ENCODE measurements at places on chromosomes 5 and 9.

DNA sequence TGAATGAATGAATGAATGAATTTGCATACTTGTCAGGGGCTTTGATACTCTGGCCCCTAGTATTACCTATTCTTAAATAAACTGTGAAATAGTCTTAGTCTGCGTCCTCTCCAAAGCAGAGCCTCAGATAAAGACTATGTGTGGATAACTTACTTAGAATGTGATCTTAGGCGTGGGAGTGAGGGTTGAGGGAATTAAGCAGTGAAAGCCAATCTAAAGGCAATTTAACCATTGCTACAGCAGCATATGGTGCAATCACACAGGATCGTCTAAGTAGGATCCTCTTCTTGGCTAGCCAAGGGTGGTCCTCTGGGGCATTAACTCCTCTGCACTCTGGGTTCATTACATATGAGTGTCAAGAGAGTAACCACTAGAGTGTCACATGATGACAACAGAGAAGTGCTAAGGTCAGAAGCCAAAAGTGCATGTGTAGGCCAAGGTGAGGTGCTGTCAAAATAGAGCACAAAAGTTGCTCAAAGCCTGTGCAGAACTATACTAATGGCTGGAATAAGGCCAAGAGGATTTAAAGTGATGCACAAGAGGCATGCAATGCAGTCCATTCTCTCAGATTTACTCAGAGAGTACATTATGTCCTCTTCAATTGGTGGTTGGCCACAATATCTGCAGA is 274.4 kb upstream of the SEMA6A start:
- DNase-seq: no peak

DNA sequence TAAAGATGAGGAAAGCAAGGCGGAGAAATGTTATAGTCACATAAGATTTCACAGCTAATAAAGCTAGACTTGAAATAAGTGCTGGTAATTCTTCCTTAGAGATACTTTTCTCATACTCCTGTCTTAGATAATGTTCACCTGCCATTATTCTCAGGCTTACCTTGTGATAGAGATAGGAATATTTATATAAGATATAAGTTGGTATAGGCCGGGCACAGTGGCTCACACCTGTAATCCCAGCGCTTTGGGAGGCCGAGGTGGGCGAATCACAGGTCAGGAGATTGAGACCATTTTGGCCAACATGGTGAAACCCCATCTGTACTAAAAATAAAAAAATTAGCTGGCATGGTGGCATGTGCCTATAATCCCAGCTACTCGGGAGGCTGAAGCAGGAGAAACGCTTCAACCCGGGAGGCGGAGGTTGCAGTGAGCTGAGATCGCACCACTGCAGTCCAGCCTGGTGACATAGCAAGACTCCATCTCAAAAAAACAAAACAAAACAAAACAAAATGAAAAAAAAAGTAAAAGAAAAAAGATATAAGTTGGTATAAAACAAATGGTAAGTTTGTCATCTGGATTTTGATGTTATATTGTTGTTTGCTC is 1918.4 kb downstream of the MAT2B start:
- no peak for DNase-seq

GRCh38 chr9:123111427-123112014 is 78.1 kb downstream of the GPR21 start:
- DNase-seq: no peak

DNA sequence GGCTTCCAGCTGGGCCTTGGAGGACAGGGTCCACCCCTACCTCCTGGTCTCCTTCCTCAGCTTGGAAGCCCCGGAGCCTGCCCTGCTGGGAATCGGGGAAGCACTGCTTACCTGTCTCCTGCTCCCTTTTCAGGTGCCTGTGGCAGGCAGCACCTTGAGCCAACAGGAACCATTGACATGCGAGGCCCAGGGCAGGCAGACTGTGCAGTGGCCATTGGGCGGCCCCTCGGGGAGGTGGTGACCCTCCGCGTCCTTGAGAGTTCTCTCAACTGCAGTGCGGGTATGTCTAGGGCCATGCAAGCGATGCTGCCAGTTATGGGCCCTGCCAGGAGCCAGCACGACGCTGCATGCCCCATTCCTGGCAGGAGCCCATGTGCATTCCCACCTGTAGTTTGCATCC is 3.8 kb upstream of the CACFD1 start:
- DNase-seq: no peak

DNA sequence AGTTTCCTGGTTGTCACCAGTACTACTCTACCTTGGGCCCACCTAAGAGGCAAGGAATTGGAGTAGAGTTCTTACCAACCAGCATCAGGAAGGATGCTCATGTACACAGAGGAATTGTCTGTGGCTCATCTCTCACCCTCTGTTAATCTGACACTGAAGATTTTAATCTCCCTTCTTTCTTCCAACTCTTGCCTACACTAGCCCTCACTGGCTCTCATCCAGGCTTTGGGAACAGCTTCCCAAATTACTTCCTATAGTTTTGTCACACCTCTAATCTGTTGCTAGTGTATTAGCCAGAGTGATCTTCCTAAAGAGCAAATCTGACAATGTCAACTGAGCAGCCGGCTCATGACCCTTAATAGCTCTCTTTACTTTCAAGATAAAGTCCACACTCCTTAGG is 218.7 kb upstream of the TRIM32 start:
- DNase-seq: no peak

- no peak for DNase-seq
These were observed 13.1 kb downstream of the LPCAT1 start for GRCh38 chr5:1510631-1511030.

GRCh38 chr5:115262011-115262320 is 711 bp downstream of the PGGT1B start:
- no peak for DNase-seq

- DNase-seq: no peak
These were observed 64.0 kb downstream of the DPYSL3 start for GRCh38 chr5:147445917-147446316.

DNA sequence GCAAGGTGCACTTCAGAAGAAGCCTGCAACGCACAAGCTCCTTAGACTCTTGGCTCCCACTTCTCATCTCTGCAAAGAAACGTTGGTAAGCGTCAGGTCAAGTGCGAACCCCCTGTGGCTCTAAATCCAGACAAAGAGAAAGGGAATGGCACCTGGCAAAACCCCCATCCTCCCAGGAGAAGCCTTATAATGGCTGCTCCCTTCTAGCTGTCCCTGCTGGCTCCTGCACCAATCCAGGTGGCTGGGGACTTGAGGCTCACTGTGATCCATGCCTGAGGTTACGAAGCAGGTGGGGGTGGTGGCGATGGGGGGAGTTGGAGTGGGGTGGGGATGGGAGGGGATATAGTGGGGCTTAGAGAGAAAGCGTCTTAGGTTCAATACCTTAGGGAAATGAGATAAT is 272.8 kb downstream of the DENND1A start:
- no peak for DNase-seq

- DNase-seq: no peak
These were observed 29.0 kb upstream of the MYORG start for GRCh38 chr9:34405719-34406118.

GRCh38 chr5:55205001-55205400 is 22.1 kb downstream of the MCIDAS start:
- no peak for DNase-seq

DNA sequence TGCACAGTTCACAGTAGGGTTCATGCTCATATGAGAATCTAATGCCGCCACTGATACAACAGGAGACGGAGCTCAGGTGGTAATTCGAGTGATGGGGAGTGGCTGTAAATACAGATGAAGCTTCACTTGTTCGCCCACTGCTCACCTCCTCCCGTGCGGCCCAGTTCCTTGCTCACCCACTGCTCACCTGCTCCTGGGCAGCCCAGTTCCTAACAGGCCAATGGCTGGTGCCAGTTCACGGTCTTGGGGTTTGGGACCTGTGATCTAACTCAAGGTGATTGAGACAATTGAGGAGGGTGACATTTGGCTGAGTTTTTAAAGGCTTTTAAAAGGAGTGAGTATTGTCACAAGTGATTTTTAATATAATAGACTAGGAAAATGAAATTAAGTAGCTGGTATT is 45.4 kb downstream of the RAD23B start:
- no peak for DNase-seq

DNA sequence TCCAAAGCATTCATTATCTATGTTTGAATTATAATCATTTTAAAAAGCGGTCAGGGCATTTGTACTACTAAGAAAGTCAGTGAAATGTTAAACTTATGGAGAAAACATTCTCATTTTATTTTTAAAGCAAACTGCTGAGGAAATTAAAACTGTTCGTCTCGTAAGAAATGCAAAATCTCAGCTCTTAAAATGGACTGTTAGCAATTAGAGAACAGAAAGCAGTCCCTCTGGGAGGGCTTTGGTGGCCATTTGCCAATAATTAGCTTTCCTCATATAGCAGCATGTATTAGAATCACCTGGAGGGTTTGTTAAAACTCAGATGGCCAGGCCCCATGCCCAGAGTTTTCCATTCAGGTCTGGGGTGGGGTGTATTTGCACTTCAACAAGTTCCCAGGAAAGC is 120.7 kb upstream of the RASEF start:
- no peak for DNase-seq

- no peak for DNase-seq
These were observed 25.4 kb upstream of the NR3C1 start for GRCh38 chr5:143428738-143429420.

- no peak for DNase-seq
These were observed 1.8 kb upstream of the ASB6 start for GRCh38 chr9:129643706-129644105.
